Ureter (tissue), 1 donor: ENCODE measurements at places on chromosomes 7 and 10. TPM values are rescaled to one million over a fixed set of nuclear protein-coding genes. Genes with fewer than 3 reads are reported as not detected.

The PGAM2 gene
- 0.62 TPM for total RNA-seq

The GIMAP6 gene
- total RNA-seq, result 26.3 TPM

The PPIA gene
- 1,153 TPM for total RNA-seq

The PNLIP gene
- not detected for total RNA-seq

The KIAA1217 gene
- total RNA-seq, result 108 TPM

The OR2A42 gene
- 0.08 TPM for total RNA-seq

The DENND11 gene
- total RNA-seq, result 19.1 TPM

GRCh38 chr7:27205325-27206280 lies 5.7 kb upstream of the HOXA13 start:
- DNase-seq, result no peak

- DNase-seq, result no peak
These were observed 608.5 kb upstream of the GALNT17 start for GRCh38 chr7:70523249-70523988.

- no peak for DNase-seq
These were observed 7.5 kb upstream of the TECTB start for GRCh38 chr10:112275512-112276245.

- peak; percentile 71 for DNase-seq
These were observed 89.2 kb downstream of the RNF216 start for GRCh38 chr7:5692112-5692844.

DNA sequence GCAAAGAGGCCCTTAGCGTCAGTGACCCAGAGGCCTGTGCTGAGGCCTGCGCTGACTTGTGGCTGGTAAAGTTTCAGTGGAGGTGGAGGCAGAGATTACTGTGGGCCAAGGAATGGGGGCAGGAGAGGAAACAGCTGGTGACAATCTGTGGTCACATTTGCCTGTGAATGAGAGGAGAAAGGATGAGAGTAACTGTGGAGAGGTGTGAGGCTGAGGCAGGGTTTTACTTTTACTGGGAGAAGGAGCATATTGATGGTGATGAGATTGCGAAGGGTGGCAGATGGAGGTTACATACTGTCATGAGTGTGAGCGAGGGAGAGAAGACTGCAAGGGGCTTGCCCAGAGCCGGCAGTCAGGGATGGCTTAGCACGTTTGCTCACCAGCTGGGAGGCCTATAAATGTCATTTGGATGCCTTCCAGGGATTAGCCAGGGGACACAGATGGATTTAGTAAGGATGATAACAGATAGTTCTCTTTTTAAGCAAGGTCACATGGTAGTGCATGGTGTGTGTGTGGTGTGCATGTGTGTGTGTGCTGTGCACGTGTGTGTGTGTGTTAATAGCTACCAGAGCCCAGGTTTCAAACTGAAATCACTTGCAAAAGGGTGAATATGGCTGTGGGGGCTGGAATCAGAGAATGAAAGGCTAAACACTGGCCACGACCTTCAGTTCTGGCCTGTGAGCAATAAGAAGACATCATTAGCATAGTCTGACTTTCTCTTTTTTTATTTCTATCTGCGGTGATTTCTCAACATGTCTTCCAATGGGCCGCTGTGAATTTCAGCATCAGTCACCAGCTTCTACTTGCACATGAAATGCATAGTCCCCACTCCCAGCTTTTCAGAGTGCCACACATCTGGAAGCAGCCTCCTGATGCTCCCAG lies 291.5 kb upstream of the ZNF32 start:
- peak; percentile 44 for DNase-seq

- no peak for DNase-seq
These were observed 229.5 kb downstream of the PTEN start for GRCh38 chr10:88092973-88093372.

- no peak for DNase-seq
These were observed 143.3 kb upstream of the LRGUK start for GRCh38 chr7:133983685-133984419.

- no peak for DNase-seq
These were observed 1156.3 kb downstream of the SORCS3 start for GRCh38 chr10:105797234-105797890.

DNA sequence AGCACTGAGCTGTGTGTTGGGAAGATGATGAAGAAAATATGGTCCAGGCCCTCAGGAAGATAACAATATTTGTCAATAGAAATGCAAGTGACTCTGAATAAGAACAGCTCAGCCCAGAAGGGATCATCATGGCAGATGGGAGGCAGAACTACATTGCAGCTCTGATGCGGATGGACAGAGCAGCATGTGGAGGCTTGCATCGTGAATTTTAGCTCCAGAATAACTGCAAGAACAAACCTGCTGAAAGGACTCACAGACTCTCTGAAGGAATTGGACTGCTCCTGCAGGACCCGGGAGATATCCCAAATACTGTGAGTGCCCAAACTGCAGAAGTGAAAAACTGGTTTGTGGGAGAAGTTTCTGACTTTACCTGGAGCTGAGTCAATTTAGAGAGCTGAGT lies 80.6 kb upstream of the LAMB4 start:
- DNase-seq, result no peak

DNA sequence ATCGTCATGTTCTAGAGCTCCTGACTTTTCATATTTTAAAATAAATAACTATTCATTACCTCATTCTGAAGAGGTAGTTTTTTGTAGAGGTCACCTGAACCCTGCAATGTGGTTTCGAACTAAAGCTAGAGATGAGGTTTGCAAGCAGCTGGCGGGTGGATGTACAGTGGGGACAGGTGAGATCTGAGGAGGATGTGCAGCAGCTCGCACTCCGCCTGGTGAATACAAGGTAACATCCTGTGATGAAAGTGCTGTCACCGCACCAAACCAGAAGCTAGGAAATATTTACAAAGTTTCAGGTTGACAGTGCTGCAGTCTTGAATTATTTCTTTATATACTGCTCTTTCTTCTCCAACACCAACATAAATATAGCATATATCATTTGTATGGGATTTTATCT lies 26.5 kb downstream of the NDUFB2 start:
- DNase-seq, result no peak

DNA sequence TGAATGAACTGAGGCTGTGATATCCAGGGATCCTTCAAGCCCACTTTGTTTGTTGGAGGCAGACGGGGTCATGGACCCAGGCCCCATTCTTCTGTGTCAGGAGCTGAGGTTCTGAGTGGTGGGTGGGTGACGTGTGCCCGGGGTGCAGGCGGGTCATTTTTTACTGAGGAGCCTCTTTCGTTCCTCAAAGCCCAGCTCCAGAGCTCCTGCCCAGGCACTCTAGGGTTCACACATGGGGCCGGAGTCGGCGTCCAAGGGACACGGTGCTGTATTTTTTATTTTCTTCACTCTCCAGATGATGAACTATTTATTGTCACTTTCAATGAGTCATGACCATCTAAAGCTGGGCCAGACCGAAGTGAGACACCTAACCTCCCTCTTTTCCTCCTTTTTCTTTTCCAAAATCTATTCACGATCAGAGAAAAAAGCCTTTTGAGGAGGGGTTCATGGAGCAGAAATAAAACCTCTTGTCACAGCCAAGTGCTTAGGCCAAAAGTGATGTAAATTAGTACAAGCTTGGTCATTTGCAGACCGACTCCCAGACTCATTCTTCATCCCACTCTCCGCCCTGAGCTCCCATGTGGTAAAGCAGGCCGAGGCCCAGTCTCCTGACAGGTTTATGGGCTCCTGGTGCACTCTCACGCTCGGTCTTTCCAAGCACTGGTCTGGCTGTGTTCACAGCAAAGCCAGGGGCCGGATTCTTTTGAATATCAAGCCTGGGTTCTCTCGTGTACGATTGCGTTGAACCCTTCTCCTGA lies 41.4 kb upstream of the PITRM1 start:
- no peak for DNase-seq

GRCh38 chr7:15750727-15751126 lies 64.2 kb upstream of the MEOX2 start:
- DNase-seq, result no peak

GRCh38 chr10:116761883-116762282 lies 19.5 kb upstream of the HSPA12A start:
- no peak for DNase-seq

- DNase-seq, result no peak
These were observed 44.5 kb downstream of the CH25H start for GRCh38 chr10:89162596-89162995.

DNA sequence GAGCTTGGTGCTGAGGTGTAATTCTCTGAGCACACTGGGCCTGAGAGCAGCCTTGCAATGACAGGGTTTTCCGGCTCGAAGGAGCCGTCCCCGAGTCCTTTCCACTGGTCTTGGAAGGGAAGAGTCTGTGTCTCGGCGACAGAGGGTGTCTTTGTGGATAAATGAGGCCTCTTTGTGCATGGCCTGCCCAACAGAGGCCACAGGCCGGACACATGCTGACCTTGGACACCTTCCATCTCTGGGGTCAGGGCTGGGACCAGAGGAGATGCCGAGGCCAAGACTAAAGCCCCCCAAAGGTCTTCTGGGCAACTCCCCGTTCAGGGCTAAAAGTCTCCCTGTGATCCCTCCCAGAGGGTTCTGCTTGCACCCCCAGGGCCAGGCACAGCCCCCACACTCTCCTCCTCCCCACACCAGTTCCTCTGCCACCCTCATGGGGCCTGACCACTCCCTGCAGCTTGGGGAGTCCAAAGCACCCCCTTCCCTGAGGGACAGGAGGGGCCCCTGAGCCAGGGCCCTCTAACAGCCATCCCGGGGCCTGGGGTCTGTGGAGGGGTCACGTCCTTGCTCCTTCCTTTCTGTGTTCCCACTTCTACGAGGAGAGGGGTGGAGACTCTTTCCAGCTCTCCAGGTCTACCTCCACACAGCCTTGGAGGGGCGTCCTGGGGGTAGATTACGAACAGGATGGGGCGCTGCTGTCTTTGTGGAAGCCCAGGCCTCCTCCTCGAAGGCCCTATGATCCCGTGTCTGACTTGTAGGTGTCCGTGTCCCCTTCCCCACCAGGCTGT lies 130.6 kb upstream of the FAM20C start:
- DNase-seq, result no peak

DNA sequence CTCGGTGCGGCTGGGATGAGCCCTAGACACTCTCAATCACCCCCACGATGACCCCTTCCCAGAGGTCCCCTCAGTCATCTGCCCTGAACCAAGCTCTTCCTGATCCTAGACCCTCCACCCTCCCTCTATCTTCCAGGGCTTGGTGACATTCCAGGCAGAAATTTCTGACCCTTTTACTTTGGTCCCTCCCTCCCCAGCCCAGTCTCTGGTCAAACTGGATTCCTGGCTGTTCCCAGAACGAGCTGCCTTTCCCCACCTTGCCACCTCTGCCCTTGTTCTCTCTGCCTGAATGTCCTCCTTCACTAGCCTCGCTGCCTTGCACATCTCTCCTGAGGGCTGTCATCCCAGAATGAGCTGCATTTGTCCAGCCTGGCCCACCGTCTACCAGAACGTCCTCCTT lies 1.3 kb upstream of the CLDN4 start:
- no peak for DNase-seq

DNA sequence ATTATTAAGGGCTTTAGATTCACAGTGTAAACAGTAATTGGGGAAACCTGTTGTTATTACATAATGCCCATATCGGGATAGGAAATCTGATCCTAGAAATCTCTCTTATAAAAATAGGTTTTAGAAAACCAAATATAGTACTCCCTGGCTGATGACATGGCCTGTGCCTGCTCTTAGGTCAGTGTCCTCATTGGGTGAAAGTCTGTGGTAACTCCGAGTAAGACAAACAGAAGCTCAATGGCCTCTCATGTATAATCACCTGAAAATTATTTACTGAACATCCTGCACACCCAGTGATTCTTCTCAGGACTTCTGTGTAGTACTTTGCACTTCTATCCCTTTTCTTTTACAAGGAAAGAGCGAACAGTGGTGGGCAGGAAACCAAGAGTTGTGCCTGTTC lies 37.8 kb downstream of the SEM1 start:
- no peak for DNase-seq

DNA sequence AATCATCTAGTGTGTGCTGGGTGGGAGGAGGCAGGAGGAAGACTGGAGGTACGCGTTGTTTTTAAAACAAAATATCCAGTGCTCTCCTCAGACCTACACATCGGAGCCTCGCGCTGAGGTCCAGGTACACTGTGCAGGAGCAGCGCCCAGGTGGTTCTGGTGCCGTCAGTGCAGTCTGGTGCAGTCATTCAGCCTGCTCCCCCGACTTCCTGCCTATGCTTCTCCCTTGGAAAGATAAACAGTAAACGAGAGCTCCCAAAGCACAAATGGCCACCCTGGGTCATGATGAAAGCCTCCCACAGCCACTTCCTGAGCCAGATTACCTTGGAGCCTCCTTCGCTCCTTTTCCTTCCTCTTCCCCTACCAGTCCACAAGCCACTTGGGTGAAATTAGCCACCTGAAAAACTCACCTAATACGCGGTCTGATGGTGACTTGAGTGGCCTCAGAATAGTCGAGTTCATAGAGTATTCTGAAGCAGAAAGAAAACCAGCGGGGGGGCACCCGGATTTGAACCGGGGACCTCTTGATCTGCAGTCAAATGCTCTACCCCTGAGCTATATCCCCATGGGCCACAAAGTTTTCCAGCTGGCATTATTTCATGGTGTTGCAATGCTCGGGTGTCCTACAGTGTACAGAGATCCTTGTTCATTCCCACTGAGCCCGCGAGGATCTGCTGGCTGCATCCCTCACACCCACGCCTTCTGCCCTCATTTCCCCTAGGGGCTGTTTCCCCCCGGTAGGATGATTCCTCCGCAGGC lies 82.5 kb downstream of the ZNF467 start:
- no peak for DNase-seq

- no peak for DNase-seq
These were observed 31.6 kb upstream of the AKR1C1 start for GRCh38 chr10:4931587-4931986.

DNA sequence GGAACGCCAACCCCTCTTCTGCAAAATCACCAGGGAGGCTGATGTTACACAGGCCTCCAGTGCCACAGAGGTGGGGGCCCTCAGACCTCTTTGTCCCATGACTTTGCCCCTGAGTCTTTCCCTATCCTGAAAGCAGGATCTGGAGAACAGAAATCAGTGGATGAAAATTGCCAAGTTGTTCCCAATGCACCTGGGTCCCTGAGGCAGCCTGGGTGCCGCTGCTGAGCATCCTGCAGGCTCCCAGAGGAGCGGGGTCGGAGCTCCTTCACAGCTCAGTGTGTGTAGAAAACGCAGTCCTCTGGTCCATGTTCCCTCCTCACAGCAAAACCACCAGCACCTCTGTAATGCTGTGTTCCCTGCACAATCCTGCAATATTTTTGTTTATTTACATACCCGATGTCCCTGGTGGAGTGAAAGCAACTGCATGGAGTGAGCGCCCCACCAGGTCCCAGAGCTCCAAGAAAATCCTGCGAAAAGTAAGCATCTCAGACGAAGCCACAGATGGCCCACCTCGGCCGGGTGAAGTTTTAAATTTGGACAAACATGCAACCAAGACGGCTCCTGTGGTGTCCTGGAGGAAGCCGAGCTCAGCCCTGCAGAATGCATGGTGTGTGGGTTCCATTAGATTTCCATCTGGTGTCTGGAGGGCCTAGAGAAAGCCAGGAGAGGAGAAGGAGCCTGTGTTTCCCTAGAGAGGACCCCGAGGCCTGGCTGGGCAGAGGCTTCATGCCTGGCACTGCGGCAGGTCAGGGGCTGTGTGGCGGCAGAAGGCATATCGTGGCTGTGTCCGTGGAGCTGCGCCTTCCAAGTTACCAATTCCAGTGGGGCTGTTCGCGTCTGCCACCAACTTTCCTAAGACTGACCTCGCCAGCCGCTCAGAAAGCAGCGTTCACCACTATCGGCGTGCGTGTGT lies 235.2 kb downstream of the WDR37 start:
- peak; percentile 27 for DNase-seq
